ENCODE measurements at places on chromosomes 13 and 19.

GRCh38 chr19:42528354-42529247 lies at the start of gene CEACAM1:
CEACAM1 (minus strand) TSS chr19:42528481; CDS start chr19:42528374, 107 bp downstream.
- peak; percentile 53 for DNase-seq

- no peak for DNase-seq
Observed at GRCh38 chr19:3161453-3161852, 17.1 kb upstream of the S1PR4 start.

DNA sequence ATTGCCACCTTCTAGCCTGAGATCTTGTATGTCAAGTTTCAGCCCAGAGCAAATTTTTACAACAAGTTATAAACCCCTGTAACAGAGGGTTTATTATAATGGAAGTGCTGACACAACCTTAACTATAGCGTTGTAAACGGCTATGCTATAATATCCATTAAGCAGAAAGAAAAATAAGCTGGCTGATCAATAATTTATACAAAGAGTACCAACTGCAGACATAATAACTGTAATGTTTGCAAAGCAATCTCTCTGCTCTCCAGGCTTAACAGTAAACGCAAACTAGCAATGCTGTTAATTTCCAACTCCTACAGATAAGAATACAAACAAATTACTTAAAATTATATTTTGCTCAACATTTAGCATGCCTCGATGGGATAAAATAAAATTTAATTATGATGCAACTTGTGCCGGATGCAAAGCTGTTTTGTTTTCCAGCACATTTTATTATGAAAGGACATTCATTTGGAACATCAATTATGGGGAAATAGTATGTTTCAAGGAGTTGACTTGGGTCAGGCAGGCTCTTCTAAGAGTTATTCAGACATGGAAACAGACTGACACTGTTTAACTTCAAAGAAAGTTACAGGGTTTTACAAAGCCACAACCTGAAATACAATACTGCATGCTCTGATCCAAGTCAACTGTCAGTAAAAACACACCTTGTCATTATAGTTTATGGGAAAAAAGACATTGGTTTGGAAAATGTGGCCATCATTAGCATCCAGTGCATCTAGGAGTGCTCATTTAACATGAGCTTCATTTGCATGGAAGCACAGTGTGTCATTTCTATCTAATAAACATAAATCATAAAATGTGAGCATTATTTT lies 6.6 kb upstream of the DACH1 start:
- no peak for DNase-seq

DNA sequence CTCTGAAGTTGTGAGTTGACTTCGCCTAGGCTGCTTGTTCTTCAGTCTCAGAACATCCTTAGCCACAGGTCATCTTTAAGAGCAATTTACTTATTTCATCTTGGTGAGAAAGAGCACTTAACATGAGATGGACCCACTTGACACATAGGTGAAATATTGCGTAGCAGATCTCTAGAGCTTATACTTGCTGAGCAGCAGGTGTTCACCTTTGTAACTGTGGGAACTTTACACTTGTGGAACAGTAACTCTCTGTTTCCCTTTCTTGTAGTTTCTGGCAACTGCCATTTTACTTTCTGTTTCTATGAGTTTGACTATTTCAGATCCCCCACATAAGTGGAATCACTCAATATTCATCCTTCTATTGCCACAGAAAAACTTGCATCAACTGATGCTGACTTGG lies 95.7 kb downstream of the SLC10A2 start:
- DNase-seq, result peak; percentile 44

- DNase-seq, result peak; percentile 75
Observed at GRCh38 chr19:42121656-42122069, 10.6 kb downstream of the POU2F2 start.

DNA sequence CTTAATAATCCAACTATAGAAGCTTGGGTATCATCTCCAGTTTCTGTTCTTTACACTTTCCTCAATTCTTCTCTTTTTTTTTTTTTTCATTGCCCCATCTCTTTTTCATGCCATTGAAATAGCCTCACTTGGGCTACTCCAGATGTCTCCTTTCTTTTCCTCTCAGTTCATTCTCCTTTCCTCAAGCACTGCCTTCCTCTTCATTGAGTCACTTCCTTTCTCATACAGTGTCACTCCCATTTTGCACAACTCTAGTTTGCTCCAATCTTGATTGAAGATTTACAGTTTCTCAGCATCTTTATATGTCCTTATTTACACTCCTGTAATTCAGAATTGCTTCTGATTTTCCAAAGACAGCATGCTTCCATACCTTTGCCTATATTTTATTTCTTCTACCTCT lies 61.3 kb downstream of the IPO5 start:
- DNase-seq, result no peak

DNA sequence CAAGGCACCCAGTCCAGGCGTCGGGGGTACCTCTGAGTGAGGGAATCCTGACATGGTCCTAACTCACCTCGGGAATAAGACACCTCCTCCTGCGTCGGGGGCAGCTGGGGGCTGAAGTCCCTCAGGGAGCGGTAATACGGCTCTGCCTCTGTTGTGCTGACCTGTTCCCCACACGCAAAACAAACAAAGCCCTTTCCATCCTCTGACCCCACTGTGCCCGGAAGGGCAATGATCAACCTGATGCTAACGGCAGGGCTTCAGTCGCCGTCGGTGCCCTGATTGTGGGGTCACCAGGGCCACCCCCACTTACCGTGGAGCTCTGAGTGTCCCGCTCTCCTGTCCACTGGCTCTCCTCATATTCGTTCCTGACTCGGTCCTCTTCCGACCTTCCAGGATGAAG lies 18.3 kb upstream of the PRODH2 start:
- DNase-seq, result no peak

GRCh38 chr13:92745258-92745657 lies 481.3 kb upstream of the GPC6 start:
- no peak for DNase-seq

GRCh38 chr19:49486232-49486631 lies 1.2 kb upstream of the RPL13A start:
- DNase-seq, result no peak

DNA sequence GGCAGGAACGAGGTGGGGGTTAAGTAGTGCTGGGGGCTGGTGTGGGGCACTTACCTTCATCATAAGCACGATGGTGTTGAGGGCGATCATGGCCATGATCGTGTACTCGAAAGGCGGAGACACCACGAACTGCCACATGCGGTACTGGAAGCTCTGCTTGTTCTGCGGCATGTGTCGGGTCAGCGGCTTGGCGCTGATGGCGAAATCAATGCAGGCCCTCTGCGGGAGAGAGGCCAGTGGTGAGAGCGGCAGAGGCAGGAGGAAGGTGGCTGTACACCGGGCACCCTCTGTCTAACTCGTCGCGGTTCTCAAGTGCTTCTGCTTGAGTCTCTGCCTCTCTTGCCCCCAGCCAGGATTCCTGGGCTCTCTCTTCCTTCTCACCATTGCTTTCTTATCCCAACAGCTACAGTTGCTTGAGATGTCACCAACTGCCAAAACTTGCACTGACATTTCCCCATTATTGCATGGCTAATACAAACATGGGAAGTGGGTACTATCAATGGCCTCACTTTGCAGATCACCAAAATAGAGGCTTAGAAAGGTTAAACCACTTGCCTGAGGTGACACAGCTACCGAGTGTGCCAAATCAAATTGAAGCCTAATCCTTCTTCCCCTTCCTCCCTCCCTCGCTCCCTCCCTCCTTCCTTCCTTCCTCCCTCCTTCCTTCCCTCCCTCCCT lies 105.0 kb downstream of the IER2 start:
- DNase-seq, result no peak

DNA sequence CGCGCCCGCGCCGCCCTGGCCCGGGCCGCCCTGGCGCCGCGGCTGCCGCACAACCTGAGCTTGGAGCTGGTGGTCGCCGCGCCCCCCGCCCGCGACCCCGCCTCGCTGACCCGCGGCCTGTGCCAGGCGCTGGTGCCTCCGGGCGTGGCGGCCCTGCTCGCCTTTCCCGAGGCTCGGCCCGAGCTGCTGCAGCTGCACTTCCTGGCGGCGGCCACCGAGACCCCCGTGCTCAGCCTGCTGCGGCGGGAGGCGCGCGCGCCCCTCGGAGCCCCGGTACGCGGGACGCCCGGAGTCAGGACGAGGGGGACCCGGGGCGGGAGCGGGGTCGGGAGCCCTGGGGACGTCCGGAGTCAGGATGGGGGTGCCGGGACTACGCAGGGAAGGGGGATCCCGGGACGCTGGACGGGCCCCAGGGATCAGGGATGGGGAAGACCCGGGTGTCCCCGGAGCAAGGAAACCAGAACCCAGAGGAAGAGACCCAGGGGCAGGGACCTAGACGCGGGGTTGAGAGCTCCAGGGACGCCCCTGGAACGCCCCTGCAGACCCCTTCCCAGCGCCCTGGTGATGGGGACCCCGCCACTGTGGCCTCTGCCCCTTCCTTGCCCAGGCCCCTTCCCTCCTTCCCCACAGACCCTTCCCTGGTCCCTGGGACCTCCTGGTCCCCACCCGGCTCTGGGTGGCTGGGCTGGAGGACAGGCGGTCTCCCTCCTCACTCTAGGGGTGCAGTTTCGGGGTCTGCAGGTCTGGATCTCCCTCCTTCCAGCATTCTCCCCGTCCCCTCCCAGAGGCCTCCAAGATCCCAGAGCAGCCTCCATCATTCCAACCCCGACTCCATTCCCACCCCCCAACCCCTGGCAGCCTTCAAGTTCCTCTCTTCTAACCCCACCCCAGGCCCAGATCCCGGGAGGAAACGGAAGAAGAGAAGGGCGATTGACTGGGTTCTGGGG lies 645 bp downstream of the GRIN3B start:
- no peak for DNase-seq

- DNase-seq, result no peak
Observed at GRCh38 chr13:67515895-67516294, 285.8 kb upstream of the PCDH9 start.

- DNase-seq, result no peak
Observed at GRCh38 chr13:79937771-79938216, 403.1 kb downstream of the SPRY2 start.

DNA sequence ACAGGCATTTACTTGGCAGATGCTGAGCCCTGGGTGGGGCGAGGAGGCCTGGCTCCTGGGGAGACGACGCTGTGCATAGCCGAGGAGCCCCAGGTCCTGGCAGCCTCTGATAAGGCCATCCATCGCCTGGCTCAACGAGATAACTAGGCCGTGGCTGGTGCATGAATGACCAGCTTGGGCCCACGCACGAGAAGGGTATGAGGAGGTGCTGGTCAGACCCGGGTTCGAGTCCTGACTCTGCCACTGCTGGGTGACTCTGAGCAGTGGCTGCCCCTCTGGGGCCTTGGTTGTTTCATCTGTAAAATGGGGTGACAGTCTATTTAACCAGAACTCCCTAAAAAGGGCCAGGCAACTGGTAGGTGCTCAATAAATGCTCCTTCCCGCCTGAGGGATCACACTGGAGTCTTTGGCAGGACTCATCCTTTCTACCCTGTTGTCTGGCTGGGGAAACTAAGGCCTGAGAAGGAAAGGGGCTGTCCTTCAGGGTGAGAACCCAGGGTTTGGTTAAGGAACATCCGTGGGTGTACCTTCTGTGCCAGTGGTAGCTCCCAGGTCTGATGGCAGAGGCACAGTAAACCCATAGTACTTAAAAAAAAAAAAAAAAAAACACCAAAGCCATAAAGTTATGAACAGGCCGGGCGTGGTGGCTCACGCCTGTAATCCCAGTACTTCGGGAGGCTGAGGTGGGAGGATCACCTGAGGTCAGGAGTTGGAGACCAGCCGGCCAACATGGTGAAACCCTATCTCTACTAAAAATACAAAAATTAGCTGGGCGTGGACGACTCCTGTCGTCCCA lies 8.1 kb upstream of the ARRDC2 start:
- DNase-seq, result no peak

DNA sequence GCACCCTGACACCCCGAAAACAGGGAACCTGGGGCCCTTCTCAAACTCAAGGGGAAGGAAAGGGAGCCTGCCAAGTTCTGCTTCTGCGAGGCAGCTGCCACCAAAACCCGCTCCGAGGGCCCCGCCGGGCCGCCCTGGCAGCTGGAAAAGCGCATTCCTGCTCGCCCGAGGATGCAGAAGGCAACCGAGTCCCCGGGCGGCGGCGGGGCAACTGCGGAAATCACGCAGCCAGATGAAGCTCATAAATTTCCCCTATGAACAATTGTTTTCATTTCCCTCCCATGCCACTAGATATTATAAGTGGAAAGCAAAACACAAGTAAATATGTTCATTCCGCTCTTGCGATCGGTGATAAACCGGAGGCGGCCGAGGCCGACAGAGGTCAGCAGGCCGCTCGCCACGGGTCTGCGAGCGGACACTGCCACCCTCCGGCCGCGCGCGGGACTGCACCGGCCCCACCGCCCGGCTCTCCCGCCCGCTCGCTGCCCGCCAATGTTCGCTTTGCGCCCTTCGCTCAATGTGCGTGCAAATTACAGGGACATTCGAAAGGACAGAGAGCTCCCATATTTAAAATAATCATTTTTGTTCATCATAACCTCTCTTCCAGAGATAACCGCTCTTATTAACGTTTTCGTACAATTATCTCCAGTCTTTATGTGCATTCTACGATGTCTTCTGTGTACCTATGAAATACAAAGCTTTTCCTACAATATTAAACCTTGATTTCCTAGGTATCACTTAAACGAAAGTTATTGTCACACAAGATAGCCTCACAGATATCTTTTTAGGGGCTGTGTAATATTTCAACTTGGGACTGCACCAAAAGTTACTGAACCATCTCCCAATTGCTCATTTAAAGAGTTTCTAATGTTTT lies 120.8 kb upstream of the ZNF507 start:
- DNase-seq, result peak; percentile 77

DNA sequence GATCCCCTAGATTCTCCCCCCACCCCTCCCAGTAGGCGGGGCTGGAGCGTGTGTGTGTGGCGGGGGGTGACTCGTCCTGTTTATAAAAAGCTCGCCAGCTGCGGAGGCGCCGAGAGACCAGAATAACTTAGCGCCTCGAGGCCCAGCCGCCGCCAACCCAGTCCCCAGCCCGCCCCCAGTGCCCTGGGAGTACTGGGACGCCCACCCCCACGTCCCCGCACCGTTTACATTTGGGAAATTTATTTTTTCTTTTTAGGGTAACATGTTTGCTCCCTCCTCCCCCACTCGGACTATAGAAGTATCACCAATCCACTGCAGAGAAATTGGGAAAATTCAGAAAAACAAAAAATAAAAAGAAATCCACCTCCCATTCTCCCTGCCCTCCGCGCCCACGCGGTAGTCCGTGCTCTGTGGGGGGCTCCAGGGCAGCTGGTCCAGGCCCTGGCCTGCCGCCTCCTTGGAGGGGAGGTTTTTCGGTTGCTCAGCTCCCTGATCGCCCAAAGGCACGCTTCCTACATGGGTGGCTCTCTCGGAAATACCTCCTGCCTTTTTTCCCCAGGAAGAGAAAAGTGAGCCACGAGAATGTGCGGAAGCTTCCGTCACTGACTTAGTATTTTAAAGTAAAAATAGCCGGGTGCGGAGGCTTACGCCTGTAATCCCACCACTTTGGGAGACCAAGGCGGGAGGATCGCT lies 1.5 kb upstream of the RAB3A start:
- peak; percentile 74 for DNase-seq

DNA sequence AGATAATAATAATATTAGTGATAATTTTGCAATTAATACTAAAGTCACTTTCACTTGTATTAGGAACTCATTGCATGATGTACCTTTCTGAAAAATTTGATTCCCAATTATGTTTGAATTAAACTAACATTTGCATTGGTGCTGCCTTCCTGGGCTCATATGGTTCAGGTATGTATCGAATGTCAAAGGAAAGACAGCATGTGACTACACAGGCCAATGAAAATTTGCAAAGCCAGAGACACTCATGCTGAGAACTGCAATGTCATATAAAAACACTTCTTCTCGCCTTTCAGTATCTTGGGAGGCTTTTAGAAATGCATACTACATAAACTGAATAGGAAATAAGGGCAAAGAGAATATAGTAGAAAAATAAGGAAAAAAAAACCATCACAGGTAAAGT lies 44.3 kb downstream of the RAP2A start:
- DNase-seq, result no peak

- no peak for DNase-seq
Observed at GRCh38 chr13:25988661-25989060, 63.2 kb downstream of the SHISA2 start.

- DNase-seq, result no peak
Observed at GRCh38 chr13:43478211-43478610, 308.6 kb downstream of the ENOX1 start.

Data from germinal center (tissue), 1 donor.